ENCODE measurements at places on chromosomes 12 and 14.
A peak's percentile ranks its signal among the peaks of the same experiment; 100 is the strongest.

GRCh38 chr12:40232602-40233001 is 7.8 kb downstream of the LRRK2 start:
- DNase-seq = no peak

GRCh38 chr14:68519671-68520187 is 273.1 kb downstream of the ZFP36L1 start:
- DNase-seq = no peak

DNA sequence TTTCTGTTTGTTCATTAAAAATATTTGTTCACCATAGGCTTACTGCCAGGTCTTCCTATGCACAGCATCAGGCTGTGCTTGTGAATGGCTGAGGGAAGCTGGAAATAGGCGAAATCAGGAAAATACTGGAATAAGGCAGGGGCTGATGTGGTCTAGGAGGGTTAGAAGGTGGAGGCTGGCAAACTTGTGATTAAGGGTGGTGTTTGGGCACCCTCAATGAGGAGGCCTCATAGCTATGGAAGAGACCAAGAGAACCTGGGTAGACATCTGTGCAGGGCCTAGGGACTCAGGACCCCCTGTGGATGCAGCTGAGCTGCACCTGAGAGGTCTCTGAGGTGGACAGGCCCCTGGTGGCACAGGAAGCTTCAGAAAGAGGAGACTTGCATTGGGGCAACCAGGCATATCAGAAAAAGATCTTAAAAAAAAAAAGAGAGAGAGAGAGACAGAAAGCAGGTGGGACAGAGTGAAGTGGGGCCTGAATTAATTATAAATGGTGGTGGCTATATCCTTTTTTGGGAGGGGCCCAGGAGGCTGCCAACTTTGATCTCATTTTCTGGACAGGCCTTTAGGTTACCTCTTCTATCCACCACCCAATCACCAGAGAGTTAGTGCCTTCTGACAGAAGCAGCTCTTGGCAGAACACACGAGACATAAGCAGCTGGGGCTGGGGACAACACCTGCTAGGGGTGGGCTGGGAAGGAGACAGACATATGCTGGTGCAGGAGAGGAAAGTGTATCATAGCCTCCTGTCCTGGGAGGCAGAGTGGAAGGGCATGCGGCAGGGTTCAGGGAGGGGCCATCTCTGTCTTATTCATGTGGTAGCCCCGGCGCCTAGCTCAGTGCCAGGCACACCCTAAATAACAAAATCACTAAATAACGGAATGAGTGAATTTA is 46.7 kb upstream of the ATP23 start:
- DNase-seq = no peak

DNA sequence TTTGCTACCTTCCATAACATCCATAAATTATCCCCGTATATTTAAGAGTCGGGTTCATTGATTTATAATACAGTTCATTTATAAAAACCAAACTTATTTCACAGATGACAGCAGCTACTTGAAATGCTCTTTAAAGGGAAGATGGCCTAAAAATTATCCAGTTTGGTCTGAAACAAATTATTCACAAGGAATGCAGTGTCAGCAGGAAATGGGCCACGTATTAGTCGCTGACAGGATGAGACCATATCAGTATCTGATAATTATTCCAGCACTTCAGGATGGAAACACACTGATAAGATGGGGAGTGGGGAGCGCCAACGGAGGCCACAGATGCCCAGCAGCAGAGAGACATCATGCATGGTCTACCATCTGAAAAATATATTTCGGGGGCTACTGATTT is 60.5 kb upstream of the TMEM132D start:
- DNase-seq = no peak

- DNase-seq = no peak
These were observed 9.7 kb upstream of the CRY1 start for GRCh38 chr12:107103097-107103496.

DNA sequence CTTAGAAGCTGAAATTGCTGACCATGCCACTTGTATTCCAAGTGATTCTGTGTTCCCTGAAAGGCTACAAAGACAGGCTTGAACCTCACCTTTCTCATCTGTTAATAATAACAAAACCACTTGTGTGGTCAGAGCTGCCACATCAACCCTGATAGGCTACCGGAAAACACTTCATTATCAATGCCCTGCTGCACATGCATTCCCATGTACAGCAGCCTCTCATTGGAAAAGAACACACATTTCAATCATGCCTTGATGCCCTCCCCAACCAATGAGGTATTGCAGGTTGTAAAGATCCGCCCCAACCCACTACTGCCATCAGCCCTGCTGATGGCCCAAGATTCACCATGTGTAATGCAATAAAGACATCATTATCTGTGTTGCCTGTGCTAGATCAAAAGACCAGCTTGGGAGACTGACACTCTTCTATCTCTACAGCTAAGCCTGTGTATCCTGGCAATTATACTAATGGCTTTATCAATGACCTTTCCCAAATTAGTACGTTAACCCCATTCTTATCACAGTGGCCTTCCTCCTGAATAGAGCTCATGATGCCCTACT is 2.8 kb downstream of the GPR19 start:
- DNase-seq = no peak

DNA sequence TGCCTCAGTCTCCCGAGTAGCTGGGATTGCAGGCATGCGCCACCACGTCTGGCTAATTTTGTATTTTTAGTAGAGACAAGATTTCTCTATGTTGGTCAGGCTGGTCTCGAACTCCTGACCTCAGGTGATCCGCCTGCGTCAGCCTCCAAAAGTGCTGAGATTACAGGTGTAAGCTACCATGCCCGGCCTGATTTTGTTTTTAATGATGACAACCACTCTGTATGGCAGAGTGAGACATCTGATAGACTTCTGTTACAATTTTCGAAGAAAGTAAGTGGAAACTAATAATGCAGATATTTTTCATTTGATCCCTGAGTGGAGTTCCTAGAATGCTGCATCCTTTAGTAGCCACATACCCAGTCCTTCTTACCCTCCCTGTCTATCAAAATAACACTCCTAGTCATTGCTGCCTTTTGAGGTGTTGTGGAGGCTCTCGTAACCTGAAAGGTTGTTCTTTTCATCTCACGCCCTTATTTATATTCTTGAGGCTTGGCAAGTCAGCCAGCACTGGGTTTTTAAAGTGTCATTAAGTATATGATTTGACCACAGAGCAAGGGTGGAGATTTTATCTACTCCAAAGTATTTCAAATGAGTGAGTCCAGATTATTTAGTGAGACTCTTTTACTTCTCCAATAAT is 5.9 kb upstream of the EID3 start:
- no peak for DNase-seq

GRCh38 chr12:62761658-62762057 is 173.3 kb downstream of the PPM1H start:
- DNase-seq = no peak

- DNase-seq = peak; percentile 27
These were observed 1.3 kb downstream of the STRAP start for GRCh38 chr12:15883536-15883935.

DNA sequence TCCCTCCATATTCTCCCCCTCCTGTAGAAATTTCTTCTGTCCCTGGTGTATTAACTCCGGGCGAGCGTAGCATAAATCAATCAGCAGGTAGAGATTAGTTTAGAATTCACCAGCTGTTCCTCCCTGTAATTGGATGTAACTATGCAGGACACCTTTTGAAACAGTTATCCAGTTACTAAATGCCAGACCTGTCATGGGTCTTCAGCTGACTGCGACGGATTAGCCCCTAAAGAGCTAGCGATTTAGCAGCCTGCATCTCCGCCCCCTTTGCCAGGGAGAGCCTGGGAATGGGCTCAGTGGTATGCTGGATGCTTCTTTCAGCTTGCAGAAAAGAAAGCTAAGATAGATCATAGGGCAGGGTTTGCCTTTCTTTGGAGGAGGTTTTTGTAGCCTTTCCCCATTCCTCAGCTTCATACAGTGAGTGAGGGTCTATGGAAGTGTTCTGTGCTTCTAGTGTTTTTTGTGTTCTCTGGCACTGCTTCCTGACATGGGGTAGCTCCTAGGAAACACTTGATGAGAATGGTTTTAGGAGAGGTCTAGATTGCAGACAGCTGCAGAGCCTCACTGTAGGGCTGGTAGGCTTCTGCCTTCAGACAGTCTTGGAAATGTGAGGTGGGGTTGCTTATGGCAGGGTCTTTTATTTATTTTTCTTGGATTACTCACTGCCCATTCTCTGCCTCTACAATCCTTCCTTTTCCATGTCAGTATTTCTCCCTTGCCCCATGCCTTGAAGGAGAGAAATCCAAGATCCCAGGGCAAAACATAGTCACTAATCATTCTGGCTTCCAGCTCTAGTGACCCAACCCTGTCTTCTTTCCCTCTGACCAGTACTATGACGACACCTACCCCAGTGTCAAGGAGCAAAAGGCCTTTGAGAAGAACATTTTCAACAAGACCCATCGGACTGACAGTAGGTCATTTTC is 16.7 kb downstream of the COPZ1 start:
- DNase-seq = no peak

GRCh38 chr12:122985338-122986257 is 5.1 kb downstream of the ARL6IP4 start:
- DNase-seq = no peak

- DNase-seq = no peak
These were observed 56.0 kb upstream of the ACSS3 start for GRCh38 chr12:81021834-81022233.

DNA sequence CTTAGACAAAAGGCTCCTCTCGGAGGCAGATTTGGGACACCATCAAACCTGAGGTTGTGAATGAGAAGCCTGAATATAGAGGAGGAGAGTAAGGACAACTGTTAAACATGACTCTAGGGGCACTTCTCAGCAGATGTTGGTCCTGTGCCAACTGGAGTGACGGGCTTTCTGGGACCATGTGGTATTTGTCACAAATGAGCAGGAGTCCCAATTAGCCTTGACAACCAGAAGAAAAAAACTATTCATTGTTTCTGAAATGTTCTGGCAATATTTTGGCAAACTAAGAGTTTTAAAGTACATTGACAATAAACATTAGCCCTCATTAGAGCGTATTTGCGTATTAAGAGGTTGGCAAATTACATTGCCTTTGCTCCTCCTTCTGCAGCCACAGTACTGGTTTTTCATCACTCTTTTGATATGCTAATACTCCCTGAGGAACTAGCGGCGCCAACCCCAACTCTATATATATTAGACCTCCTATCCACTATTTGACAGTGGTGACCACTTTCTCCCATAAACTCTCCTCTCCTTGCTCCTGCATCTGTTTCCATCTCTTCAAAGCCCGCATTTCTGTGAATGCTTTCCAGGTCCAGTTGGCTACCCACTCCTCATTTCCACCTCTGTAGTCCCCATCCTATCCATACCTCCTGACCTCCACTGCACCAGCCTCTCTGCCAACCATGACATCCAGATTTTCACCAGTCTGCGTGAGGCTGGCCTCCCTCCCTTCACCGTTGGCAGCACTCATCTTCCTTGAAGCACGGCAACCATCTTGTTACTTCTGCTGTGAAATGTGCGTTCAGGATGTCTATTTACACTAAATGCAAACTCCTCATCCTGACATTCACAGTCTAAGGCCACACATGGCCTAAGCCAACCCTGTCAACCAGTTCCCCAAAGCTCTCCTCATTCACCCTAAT is 100.7 kb downstream of the ZFC3H1 start:
- no peak for DNase-seq

GRCh38 chr14:68561531-68562007 is 231.3 kb downstream of the ZFP36L1 start:
- DNase-seq = no peak

DNA sequence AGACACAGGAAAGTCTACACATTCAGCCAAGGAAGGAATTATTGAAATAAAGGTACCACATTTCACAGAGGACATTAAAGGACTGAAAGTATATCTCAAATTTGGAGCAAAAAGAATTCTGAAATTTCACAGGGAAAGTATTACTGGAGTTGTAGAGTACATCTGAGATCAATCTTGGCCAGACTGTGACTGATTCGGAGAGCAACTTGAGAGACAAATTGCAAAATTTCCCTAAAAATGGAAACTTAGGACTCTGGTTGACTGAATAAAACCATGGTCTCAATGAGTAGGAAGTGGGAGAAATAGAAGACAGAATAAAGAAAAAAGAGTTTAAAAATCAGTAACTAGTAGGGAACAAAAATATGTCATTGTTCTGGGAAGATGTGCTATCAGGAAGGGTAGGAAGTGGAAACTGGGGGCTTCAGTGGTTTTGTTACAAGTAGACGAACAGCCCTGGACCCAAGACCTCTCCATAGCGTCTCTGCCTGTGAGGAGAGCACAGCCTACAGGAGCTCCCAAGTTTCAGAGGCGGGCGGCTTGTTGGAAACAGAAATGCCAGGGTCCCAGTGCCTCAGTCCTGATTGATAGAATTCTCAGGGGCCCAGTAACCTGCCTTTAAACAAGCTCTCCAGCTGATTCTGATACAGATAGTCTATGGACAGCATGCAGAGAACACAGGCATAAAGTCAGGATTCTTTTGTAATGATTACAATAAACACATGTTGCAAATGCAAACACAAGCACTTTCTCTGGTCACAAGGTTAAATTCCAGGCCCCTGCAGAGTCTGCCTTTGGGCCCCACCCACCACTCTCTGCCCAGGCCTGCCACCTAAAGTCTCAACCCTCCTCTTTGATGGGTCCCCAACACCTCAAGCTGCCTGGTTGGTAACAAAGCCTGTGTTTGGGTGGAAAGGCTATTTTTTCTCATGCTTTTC is 63.1 kb downstream of the BBS10 start:
- DNase-seq = peak; percentile 80

DNA sequence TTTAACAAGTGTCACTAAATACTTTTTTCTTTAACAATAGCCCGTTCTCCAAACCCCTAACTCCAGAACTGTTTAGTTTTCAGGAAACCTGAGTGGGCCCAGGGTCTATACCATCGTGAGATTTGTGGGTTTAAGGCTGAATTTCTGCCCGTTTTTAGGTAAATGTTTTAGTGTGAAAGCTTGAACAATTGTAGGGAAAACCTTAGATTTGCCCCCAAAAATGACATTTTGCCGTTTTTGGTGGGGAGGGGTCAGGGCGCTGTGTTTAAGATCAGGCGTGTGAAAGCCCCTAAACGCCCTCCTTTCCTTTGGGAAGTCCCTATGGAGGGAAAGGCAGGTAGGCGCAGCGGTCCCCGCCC is 320 bp upstream of the PRPF39 start:
- DNase-seq = no peak

GRCh38 chr12:724194-724855 is 28.1 kb upstream of the WNK1 start:
- no peak for DNase-seq

DNA sequence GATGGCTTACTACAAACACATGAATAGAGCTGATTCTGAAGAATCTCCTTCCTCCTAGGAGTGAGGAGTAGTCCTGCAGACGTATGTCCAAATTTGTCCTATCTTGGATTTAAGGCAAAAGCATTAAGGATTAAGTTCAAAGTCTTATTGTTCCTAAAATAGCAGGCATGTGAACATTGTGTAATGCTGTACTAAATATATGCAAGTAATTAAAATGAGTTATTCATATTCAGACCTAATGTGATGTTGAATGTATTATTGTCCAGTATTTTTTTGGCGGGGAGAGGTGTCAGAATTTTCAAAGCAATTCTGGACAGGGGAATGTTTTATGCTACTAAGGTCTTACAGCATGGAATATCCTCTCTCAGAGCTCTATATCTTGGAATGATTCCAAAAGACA is 60.7 kb upstream of the STK38L start:
- no peak for DNase-seq

DNA sequence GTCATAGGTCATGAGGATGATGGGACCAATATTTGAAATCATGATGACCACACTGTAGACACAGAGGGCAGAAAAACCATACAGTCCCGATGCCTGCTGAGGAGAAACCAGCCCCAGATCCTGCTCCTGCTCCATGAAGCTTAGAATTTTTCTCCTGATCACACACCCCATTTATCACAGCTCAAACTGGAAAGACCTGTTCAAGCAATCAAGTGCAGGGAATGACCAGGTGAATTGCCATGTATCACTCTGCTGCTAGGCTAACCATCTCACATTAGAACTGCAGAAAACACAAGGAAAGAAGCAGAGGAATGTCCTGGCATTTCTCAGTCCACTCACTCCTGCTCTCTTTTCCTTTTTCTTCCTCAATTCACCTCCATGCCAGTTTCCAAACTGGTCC is 18.1 kb downstream of the MANSC1 start:
- DNase-seq = no peak
